ENCODE measurements at places on chromosomes 12 and 14.
A peak's percentile ranks its signal among the peaks of the same experiment; 100 is the strongest.

DNA sequence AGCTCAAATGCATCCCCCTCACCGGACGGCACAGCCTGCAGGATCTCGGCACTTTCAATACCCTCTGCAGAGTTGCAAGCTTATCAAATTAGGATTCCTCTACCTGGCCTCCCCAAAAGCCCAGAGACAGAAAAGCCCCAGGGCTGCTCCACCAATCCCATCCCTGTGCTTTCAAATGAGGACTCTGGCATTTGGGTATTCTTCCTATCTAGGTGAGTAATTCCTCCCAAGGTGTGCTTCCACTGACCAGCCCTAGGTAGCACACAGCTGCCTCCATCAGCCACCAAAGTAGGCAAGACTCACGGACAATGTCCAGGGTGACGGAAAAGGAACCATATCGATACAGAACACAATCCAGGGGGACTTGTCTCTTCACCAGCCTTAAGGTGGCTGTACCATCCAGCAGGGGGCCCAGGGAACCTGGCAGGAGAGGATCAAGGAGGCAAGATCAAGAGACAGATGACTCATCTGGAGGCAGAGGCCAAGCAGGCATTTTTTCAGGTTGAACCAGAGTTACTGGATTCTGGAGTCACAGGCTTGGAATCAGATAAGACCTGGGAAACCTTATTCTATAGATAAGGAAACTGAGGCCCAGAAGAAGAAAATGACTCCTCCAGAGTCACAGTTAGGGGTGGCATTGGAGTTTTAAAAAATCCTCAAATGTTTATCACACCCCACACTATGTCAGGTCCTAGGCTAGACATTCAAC, 9.9 kb downstream of the PMEL start:
- DNase-seq: no peak

- DNase-seq: no peak
Measured at GRCh38 chr12:117968826-117969659, at the start of gene KSR2. TSS of gene KSR2 (minus strand) at chr12:117968990. CDS start at chr12:117968255, 735 bp downstream.

DNA sequence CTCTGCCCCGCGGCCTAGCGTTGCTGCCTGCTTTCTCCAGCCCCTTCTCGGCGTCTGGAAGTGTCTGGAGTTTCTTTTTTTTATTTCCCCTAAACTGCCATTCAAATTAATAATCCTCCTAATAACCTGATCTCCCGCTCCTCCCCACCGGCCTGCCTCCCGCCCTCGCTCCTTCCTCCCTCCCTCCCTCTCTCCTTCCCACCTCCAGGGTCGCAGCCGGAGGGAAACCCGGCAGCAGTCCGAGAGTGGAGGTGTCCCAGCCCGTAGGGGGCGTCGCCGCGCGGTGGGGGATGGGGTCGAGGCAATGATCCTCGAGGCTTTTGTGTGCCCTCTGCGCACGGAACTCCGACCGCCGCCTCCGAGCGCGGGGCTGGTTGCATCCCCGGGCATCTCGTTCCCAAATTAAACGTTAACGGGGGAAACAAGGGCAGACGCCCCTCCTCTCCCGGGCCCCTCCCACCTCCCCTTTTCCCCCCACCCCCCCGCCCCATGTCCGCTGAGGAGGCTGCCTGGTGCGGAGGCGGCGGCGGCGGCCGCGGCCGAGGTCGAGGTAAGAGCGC, 1.0 kb upstream of the SOCS2 start:
- peak; percentile 65 for DNase-seq

GRCh38 chr12:3206536-3207072, 129.4 kb downstream of the TSPAN9 start:
- DNase-seq: no peak

GRCh38 chr12:54759751-54760150, 94.6 kb upstream of the MUCL1 start:
- DNase-seq: no peak

- DNase-seq: no peak
Measured at GRCh38 chr12:127398016-127398710, 868.8 kb upstream of the TMEM132C start.

DNA sequence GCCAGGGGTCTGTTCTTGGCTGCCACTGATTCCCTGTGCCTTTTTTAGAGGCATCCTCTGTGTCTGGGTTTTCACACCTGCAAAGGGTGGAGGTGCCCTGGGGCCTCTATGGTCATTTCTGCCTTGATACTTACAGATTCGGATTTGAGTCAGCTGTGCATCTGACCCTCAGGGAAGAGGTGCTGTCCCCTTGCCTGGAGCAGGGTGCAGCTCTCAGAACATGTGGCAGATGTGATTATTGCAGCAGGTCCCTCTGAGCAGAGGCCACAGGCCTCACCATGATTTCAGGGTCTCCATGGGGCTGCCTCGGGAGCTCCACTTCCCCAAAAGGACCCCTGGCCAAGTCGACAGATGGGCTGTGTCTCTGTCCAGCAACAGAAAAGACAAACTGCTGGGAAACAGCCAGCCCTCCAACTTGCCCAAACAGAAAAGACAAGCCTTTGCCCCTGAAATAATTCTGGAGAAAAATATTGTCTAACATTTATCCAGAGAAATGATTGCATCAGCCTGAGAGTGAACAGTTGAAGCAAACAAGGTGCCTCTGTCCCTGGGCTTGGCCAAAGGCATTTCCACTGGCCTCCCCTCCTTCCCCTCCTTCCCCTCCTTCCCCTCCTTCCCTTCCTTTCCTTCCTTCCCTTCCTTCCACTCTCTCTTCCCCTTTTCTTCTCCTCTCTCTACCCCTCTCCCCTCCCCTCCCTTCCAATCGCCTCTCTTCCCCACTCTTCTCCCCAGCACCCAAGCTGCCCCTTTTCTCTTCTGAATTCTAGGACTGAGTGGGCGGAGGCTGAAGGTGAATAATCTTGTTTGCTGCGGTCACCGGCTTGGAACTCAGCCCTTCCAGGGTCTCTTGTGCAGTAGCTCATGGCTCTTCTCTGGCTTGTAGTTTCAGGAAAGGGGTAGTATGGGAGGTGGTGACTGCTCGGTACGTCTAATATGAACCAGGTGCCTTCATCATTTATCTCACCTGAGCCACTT, 676 bp downstream of the SERPINA3 start:
- no peak for DNase-seq

DNA sequence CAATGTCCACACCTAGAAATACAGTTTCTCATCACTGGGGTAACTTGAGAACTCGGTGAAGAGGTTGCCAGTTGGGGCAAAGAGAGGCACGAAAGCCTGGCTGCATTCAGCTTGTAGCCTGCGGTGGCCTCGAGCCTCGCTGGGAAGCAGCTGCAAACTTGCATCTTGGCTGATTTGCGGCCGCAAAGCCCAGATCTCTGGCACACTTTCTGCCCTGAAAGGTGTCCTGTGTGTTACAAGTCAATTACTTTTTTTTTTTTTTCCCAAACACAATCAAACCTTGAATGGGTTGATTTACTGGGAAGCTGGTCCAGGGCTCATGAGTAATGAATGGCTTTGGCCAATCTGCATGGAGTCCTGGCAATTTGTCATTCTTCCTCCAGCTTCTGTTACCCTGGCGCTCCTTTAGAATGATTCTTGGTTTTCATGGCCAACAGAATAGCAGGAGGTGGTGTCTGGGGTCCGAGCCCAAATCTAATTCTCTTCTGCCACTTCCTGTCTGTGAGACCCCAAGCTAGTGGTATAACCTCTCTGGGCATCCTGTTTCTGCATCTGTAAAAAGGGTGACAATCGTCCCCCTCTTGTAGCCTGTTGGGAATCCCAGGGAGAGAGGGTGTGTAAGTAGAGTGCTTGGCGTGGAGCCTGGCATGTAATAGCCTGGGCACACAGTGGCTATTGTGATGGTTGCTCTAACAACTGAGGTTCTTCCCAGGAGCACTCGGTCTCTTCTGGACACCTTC, 6.7 kb downstream of the BCL7A start:
- DNase-seq: no peak

DNA sequence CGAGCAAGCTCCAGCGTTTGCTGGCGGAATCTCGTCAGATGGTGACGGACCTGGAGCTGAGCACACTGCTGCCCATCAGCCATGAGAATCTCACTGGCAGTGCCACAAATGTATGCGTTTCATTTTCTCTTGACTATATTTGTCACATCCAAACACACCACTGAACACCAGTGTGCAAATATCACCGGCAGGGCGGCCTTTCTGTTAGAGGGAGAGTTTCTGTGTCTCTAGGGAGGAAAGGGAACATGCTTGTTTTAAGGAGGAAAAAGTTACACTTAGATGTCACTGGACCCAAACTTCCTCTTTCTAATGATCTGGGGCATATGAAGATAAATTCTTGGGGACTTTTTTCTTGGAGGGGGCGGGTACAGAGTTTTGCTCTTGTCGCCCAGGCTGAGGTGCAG, 21.9 kb upstream of the HIP1R start:
- no peak for DNase-seq

DNA sequence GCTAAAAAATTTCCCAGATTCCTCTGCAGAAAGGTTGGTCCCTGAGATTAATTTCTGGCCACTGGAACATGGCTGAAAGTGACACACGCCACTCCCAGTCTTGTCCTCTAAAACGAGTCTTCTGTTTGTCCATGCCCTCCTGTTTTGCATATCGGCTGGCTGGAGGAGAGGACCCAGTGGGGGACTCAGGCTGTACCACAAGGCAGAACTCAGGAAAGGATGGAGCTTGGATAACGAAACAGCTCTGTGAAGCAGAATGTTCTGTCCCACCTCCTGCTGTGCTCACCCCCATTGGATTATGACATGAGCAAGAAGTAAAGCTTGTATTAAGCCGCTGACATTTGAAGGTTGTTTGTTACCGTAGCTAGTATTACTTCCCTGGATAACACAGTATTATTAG, 856.2 kb downstream of the BCL11B start:
- no peak for DNase-seq

DNA sequence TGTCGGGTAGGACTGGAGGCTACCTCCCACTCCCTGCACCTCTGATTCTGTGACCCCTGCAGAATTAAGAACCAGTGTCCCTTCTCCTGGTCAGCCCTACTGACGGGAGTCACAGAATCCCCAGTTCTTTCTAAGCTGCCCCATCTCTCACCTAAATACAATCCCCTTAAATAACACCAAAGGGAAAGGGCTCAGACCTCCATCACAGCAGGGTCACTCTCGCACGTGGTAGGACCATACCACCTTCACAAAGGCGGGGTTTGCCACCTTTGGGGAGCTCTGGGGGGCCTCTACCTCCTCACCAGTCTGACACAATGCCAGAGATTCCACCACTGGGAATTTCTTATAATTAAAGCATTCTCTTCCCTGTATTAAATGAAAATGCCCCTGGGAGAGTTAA, 35.6 kb downstream of the DAD1 start:
- DNase-seq: no peak

DNA sequence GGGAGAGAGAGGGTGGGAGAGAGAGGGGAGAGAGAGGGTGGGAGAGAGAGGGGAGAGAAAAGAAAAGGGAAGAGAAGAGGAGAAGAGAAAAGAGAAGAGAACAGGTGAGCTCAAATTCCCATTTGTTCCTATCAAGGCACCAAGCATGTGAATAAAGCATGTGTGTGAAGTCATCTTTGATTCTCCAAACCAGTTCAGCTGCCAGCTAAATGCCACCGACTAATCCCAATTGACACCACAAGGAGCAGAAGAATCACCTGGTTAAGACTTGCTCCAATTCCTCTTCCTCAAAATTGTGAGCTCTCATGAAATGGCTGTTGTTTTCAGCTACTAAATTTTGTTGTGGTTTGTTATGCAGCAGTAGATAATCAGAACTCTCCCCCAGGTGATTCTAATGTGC, 188.9 kb downstream of the TMX1 start:
- DNase-seq: no peak

DNA sequence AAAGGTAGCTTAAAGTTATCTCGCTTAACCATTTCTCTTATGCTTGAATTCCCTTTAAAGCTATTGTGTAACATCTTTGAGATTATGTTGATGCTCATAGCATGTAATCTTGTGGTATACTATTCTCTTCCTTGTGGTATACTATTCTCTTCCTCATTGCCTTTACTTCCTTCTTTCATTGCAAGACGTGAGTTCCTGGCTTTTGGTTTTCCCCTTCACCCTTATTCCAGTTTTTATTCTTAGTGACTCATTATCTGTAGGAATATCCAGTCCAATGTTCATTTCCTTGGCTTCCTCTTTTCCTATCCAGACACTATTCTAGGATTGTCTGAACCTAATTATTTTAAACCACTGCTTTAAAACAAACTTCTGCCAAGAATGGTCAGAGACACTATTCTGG, 564.0 kb downstream of the CCER1 start:
- no peak for DNase-seq

- DNase-seq: no peak
Measured at GRCh38 chr14:68580671-68581070, 212.2 kb downstream of the ZFP36L1 start.

- DNase-seq: no peak
Measured at GRCh38 chr12:9669019-9669326, 540 bp upstream of the CLEC2D start.

DNA sequence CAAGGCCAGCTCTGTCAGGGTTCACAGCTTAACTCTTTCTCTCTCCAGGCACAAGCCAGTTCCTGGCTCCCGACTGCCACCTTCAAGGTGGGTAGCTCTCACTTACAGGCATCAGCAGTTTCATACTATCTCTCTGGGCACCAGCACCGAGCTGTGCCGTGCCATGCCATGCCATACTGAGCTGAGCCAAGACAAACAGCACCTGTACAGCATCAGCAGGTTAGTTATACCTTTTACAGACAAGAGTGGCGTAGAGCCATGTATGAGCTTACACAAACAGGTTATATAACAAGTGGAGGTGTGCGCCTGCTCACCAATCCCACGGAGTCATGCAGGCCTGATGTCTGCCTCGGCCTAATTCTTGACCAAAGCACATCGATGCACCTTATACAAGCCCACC, 1098.7 kb downstream of the AACS start:
- no peak for DNase-seq

GRCh38 chr14:20614038-20614840, 23.1 kb upstream of the RNASE12 start:
- no peak for DNase-seq

DNA sequence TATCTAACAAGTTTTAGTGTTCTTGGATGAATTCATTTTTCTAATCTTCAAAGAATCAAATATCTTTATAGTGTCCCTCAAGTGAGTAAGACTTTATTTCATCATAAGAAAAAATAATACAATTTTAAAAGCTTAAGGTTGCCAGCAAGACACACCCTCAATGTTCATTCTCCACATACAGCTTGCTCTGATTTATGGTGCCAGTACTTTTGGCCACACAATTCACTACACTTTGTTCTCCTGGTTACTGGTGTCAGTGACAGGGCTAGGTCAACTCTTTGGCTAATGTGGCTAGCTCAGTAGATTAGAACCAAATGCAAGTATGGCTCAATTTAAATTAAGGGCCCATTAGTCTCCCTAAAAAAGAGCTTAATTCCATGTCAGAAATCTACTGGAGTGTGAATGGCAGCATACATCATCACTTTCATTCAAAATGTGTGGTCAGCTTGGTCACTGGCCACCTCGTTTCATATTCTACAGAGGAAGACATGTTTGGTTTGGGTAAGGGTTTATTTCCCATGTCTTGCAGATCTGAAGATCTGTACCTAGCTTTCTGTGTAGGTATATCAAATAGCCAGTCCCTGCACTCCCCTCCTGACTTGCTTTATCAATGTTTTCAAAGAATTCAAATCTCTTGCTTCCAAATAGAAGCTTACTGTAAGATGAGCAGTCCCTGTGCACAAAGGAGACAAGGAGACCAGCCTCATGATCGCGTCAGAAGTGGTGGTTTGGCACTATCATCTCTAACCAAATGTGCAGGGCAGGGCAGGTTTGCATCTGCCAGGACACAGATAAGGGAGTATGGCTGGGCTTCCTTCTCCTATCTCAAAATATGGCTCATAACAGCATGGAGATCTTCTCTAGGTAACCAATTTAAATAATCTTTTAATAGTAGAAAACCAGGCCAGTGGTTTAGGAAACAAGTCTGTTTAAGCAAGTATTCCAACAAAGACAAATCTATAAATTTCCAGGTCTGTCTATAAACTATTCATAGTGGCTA, 31.3 kb downstream of the HECTD4 start:
- no peak for DNase-seq

GRCh38 chr14:63616015-63616414, 25.7 kb downstream of the WDR89 start:
- DNase-seq: no peak

Measured in omental fat pad (tissue), 4 donors.